ENCODE measurements at places on chromosomes 5 and 9.

DNA sequence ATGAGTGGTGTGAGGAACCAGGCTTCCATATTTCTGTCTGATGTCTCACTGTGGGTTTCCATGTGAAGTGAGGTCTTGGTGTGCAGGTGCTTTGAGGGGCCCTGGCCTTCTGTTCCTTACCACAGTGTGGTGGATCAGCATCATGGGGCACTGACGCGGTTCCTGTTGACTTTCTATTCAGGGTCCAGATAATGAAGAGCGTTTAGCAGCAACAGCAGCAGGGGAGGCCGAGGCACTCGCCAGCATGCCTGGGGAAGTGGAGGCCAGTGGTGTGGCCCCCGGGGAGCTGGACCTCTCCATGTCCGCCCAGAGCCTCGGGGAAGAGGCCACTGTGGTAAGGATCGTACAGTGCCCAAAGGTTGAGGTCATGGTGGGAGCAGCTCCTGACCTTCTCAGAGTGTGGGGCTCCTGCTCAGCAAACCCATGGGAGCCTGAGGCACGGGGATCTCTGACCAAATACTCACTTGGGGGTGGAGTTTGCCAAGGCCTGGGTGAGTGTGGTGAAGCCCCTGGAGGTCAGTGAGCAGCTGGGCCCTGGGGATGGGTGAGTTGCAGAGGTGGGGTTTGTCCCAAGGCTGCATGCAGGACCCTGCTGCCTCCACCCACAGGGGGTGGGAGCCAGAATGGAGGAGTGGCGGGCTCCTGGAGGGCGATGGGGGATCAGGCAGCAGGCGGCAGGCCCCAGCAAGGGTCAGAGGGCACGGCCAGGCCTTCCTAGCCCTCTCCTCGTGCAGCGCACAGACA is 61.2 kb downstream of the COL15A1 start:
- no peak for DNase-seq

- no peak for DNase-seq
These were observed 110.6 kb downstream of the PLPPR1 start for GRCh38 chr9:101139082-101139481.

DNA sequence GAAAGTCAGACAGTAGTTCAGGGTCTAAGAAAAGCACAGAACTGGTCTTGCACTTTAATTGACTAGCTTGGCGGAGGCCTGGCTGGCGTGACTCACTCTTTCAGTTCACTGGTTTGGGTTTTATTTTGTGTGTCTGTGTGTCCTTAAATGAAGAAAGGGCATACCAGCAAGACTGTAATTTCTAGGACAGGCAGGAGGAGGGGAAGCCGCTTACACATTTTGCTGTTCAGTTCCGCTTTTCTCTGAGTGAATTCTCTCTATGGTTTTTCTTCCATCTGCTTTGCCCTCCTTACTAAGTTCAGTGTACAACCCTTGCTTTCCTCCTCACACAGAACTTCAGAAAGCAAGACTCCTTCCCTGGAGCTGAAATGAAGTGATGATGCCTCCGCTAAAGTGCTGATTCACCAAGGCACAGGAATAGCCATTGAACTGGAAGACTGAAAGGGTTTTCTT is 150.8 kb downstream of the MEF2C start:
- DNase-seq, result no peak

GRCh38 chr5:139394123-139394653 is 716 bp downstream of the PROB1 start:
- no peak for DNase-seq

DNA sequence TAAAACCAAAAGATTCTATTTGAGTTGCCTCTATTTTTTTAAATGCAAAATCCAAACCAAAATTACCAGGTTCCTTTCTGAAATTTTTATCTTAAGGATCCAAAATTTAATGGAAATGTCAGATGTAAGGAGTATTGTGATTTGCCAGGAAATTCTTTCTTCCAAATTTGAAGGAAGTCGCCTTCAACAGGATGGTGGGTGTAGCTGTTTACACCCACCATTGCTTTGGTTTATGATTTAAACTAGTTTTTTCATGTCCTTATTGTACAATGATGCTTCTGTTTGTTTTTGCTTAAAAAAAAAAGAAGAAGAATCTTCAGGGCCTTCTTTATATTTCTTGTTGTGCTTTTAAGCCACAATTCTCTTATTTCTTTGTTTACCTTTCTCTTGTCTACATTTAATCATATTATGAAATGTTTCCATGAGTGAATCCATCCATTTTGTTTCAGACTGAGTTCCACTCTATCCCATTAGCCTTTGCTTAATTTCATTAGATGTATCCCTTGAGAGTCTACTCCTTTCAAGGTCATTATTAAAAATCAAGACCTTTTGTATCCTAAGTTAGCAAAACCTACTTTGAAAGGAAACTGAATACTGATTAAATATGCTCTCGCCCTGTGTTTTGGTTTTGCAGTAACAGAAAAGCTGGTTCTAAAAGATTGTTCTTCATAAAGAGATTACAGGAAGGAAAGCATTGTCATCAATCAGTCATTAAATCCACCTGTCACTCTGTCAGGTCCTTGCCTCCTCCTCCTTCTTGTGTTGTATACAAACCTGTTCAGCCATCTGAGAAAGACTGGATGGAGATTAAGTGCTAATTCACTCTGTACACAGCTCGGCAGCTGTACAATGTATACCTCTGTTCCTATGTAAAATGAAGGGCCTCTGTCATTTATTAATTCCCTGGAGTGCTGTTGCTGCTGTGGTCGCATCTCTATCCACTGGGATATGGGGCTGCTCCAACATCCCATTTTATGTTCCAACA is 45.5 kb upstream of the SLC2A8 start:
- DNase-seq, result no peak

GRCh38 chr5:67149951-67150523 is 46.6 kb downstream of the CD180 start:
- no peak for DNase-seq

DNA sequence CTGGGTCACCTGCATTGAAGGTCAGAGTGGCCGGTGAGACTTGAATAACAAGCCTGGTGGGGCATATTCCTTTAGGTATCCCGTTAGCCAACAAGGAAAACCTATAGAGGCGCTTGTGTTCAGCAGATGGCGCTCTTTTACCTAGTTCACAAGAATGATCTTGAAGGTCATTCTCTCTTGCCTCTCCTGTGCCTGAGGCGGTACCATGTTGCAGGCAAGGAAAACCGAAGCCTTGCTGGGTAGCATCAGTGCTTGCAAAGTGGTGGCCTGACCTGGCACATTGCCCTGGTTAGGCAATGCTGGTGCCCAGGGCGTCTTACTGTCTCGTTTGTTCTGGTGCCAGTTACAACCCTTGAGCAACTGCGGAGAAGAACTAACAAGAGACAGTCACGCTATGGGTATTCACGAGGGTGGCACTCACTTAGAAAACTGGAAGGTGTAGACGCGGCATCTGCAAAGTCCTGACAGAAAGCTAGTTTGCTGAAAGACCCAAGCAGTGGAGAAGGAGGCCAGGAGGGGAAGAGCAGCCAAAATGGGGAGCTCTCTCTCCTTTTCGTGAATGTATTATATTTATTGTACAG is 56.7 kb downstream of the AOPEP start:
- no peak for DNase-seq

- DNase-seq, result no peak
These were observed 147.5 kb upstream of the PIK3R1 start for GRCh38 chr5:68067976-68068603.

DNA sequence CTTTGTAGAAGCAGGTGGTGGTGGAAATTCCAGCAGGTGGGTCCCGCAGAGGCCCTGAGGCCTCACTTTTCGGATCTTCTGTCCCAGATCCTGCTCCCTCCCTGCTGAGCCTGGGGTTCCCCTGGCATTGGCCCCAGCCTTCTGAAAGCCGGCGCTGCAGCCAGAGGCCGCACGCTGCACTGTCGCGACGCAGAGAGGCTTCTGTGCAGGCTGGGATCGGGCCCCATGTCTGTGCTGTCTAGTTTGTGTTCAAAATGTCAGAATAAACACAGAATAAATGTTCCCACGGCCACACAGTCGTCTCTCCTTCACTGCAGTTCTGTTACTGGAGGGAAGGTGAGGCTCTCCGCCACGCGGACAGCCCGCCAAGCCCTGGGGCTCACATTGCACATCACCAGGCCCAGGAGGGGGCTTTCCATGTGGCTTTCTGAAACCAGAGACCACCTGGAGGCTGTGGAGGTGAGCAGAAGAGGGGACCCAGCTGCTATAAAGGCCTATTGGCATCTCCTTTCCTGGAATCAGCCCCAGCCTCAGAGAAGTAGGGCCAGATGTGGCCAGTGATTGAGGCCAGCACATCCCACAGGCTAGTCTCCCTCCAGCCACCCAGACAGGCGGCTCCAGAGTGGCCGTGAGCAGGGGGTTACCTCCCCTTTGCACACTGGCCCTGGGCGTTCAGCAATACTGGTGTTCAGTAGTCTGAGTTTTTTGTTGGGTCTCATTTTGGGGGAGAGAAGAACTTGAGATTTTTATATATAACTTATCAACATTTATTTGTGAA is 46.5 kb downstream of the USP20 start:
- DNase-seq, result no peak

DNA sequence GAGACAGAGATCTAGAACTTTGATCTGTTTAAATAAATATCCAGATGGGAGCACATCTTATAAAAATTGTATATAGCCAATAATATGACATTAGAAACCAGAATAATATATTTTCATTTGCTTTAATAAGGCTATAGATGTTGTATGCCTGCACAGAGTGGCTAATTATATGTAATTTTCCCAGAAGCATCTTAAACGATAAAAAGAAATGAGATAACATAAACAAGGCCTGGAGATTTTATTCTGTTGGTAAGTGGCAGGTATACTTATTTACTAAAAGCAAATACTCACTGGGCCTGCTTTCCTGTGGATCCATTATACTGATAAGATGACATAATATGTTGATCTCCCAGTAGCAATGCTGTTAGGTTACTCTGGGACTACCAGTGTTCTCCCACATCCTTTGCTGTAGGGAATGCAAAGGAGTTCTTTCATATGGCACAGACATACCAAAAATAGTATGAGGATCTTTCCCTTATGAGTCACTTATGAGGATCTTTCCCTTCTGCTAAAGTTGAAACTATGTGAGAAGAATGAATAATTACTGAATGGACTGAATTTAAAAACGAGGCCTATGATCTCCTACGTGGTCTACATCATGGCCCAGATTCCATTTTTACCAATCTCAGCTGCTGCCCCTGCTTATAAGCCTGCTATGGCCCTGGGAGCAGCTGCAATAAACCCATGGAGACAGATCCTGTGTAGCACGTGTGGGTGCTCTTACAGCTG is 112.1 kb downstream of the NUDT12 start:
- DNase-seq, result no peak

GRCh38 chr9:135360617-135361016 is 119.0 kb upstream of the PPP1R26 start:
- no peak for DNase-seq

- DNase-seq, result no peak
These were observed 184.6 kb upstream of the DMAC1 start for GRCh38 chr9:7984203-7984602.
